HT-29 (cell line): ENCODE measurements at places on chromosomes 11 and 22. TPM values are rescaled to one million over a fixed set of nuclear protein-coding genes. Genes with fewer than 3 reads are reported as not detected.
A peak's percentile ranks its signal among the peaks of the same experiment; 100 is the strongest.

DNA sequence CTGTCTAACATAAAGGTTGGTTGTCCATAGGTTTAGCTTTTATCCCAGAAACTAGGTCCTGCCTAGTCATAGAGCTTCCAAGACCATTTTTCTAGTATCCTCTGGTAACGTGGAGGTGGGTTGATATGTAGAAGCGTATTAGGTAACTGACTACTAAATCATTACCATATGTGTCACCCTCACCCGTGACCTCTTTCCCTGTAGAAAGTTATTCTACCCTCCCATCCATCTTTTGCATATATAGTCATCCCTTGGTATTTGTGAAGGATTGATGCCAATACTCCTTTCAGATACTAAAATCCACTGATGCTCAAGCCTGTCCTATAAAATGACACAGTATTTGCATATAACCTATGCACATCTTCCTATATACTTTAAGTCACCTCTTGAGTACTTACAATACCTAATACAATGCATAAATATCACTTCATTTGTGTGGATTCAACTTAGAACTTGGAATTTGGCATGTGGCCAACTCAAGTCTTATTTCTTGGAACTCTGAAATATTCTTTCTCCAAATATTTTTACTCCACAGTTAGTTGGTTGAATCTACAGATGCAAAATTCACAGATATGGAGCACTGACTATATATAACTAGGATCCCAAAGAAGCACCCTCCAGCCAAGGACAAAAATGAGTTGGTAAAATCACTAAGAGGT, 497.0 kb upstream of the TENM4 start:
- no peak for DNase-seq

- peak; percentile 62 for DNase-seq
These were observed 377.2 kb upstream of the DDI1 start for GRCh38 chr11:103659206-103659618.

- DNase-seq, result no peak
These were observed 132.8 kb upstream of the RASSF10 start for GRCh38 chr11:12876340-12876739.

SAA2 gene
- total RNA-seq, result not detected in 2 replicates

GRCh38 chr22:28394513-28395110, 285.0 kb downstream of the TTC28 start:
- DNase-seq, result no peak

DNA sequence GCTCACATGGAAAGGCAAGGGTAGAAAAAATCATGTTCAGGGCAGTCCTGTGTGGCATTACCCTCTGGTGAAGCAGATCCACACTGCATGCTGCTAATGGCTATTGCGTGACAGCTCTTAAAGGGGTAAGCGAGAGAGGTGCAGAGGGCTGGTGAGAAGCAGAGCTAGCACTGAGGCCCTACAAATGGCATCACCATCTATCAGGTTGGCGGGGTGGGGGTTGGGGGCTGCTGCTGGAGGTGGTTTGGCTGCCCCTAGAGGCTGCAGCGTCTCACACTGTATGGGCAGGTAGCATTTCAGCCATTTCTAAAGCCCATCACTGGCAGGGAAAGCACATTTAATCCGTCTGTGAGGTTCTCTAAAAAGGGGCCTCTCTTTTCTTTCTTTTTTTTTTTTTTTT, 16.9 kb upstream of the TMA7B start:
- DNase-seq, result no peak

DNA sequence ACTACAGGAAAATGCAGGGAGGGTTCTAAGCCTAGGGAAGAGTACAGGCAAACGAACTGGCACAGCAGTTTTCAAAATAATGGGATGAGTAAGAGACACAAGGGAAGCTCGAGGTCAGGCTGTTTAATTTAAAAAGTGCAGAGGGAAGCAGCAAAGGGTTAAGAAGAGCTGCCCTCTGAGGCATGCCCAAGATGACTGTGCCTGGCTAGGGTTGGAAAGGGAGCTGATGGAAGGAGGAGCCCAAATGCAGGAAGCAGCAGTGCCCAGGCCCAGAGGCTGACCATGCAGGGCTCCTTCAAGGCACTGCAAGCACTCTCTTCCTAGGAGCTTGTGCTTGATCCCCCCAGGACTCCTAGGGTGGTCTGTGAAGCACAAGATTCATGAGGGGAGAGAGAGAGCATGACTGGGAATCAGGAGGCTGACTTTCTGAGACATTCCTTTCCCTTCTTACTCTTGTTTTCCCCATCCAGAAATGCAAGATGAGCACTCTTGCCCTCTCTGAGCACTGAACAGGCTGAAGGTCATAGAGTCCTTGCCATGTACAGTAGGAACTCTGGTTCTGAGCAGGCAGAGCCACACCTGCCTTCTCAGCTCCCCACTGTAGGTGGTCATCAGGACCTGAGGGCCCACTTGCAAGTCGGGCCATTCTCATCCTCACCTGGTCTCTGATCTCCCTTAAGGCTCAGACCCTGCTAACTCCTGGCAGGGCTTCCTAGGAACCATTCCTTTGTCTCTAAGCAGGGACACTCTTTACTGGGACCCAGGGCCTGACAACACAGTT, 46.7 kb upstream of the DRD2 start:
- no peak for DNase-seq

DNA sequence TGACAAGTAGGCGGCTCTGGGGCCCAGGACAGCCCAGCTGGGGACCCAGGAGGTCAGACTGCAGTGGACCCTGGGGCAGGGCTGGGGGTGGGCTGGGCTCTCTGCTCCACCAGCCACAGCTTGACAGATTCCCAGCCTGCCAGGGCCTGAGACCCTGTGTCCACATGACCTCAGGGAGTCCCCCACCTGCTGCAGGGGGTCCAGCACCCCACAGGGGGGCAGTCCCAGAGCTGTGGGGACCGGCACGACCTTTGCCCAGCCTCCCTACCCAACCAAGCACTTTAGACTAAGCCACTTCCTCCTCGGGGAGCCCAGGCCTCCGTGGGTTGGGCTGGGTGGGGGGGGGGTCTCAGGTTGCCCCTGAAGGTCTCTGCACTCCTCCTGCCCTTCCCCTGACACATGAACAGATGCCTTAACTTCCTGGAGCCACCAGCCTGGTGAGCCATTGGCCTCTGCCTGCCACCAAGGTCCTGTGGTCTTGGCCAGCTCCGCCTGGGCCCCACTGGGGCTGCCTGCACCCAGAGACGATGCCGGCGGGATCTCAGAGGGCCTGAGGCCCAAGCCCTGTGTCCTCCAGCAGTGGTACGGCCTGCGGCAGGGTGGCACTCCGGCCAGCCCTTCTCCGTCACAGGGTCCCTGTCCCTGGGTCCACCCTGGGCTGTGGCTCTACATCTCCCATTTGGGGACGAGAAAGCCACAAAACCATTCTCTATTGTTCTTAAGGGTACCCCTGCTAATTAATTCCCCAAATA, 3.4 kb downstream of the CCDC188 start:
- no peak for DNase-seq

DNA sequence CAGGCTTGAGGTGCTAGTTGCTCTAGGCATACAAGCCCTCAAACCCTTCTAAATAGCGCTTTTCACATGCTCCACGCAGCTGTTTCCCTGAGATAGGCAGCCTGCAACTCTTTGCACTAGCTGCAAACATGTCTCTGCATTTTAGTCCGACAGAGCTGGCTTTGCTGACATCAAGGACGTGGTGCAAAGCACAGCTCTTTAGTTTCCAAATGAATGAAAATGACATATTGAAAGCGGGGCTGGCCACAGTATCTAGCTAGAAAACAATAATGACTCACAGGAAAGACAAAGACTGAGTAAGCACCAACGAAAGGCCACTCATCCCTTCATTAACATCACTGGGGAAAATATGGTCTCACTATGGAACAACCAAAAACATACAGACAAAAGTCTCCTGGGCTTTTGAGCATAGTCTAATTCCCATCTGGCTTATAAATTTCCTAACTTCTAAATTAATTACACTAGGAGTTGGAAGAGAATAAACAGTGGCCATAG, 15.3 kb upstream of the ZC3H12C start:
- no peak for DNase-seq
